ENCODE measurements at places on chromosomes 12 and 14.

DNA sequence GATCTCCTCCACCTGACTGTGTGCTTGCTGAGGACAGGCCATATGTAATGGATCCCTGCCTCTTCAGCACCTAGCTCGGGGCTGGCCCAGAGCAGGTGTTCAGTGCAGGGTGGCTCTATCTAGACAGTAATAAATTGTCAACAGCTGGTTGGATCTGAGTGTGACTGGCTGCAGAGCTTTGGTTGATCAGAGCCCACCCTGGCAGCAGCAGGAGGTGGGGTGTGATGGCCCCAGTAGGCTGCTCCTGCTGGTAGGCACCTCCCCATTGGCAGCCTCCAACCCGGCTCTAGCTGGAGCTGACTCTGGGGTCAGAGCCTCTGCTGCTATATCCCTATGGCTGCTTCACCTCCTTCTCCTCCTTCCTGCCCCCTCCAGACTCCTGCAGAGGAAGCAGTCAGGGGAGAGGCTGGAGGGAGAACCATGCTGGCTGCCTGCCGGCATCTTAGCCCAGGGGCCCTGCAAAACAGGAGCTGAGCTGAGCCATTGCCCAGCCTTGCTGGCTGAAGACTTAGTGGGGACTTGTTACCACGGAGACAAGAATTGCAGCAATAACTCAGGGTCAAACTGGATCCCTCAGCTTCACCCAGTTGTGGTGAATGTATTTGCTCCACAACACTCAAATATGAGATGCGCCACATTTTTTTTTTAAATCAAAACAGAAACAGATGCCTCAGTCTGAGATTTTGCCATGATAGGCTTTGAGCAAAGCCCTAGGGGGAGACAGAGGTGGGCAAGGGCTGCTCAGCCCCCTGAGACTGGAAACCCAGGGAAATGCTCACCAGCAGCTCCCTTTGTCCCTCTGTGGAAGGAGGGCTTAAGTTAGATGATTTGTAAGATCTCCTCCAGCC lies 22.2 kb downstream of the TMEM63C start:
- H3K27ac ChIP-seq = peak overlapping the region; percentile 60
- H3K36me3 ChIP-seq = no peaks in the 10 kb centered on the region
- no peaks in the 10 kb centered on the region for H3K27me3 ChIP-seq
- DNase-seq = peak; percentile 20

DNA sequence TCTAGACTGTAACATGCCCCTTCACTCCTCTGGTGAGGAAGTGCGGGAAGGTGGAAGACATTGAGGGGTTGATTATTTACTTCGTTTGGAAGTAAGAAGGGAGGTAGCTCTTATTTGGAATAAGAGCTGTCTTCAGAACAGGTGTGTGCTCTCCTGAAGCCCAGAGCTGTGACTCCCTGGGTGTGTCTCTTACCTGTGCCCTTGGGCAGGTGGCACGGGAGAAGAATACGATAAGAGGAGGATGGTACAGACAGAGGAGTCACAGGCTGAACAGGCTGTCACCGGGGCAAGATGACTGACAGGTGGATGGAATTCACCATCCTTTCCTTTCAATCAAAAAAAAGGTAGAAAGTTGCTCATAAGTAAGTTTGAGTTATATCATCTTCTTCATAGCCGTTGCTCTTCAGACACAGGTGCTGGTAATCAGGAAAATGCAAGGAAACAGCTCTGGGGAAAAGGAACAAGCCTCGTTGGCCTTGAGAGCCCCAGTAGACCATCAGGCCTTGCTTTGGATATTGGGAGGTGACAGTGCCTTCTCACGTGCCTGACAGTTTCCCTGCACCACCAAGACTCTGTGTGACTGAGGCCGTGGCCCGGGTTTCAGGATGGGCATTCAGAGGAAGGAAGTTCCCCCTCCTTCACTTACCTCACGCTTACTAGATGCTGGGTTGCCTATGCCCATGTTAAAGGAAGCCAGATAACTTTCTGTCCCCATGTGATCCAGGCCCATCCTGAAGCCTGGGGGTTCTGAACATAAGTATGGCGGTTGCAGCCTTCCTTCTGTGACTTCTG lies 120.4 kb downstream of the ETV6 start:
- H3K4me1 ChIP-seq = no peaks in the 10 kb centered on the region
- H3K27me3 ChIP-seq = no peaks in the 10 kb centered on the region
- peak overlapping the region; percentile 29 for H3K27ac ChIP-seq
- H3K4me3 ChIP-seq = no peak overlapping the region

- H3K27me3 ChIP-seq = no peaks in the 10 kb centered on the region
- H3K4me1 ChIP-seq = no peaks in the 10 kb centered on the region
- DNase-seq = no peak
- H3K4me3 ChIP-seq = no peak overlapping the region
These were observed 178.9 kb upstream of the MGAT4C start for GRCh38 chr12:86435053-86435452.

- H3K4me3 ChIP-seq = no peak within 1 kb of the TSS
- no peaks in the 10 kb centered on the region for H3K27me3 ChIP-seq
- no peaks in the 10 kb centered on the region for H3K36me3 ChIP-seq
- peak within 1 kb of the TSS; percentile 44 for H3K27ac ChIP-seq
These were observed at the start of gene IL23A for GRCh38 chr12:56338308-56339157. Gene IL23A (plus strand): TSS chr12:56338884. CDS start chr12:56339045, 161 bp downstream.

DNA sequence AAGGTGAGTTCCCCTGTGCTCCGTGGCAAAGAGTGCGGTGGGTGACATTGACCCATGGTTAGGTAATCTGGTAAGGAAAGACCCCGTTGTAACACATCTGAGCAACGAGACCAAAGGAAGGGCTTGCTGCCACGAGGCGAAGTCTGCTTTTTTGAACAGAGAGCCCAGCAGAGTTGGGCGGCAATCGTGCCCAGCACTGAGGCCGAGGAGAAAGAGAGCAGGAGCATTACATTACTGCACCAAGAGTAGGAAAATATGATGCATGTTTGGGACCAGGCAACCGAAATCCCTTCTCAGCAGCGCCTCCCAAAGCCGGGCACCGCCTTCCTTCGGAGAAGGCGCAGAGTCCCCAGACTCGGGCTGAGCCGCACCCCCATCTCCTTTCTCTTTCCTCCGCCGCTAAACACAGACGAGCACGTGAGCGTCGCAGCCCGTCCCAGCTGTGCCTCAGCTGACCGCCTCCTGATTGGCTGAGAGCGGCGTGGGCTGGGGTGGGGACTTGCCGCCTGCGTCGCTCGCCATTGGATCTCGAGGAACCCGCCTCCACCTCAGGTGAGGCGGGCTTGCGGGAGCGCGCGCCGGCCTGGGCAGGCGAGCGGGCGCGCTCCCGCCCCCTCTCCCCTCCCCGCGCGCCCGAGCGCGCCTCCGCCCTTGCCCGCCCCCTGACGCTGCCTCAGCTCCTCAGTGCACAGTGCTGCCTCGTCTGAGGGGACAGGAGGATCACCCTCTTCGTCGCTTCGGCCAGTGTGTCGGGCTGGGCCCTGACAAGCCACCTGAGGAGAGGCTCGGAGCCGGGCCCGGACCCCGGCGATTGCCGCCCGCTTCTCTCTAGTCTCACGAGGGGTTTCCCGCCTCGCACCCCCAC lies at the start of gene HIF1A:
TSS of gene HIF1A (plus strand) at position 684 of the 865 bp plus-strand sequence. CDS start 292 bp downstream, outside the sequence.
- H3K4me3 ChIP-seq = peak within 1 kb of the TSS; percentile 96
- H3K4me1 ChIP-seq = peaks cover 16% of the 10 kb centered on the region
- peak within 1 kb of the TSS; percentile 97 for H3K27ac ChIP-seq

DNA sequence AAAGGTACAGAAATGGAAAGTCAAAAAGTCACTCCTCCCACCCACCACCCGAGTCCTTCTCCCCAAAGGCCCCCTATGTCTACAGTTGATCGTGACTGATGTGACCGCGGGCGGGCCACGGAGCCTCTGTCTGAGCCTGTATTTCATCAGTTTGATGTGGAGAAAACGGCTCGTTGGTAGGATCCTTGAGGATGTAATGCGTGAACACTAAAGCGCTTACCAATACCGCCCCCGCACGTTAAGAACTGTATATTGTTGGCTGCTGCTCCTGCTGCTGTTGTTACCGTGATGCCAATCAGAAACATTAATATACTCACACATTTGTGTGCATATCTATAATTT lies 24.6 kb upstream of the UBC start:
- H3K4me3 ChIP-seq = peak overlapping the region; percentile 46
- no peak for DNase-seq
- H3K36me3 ChIP-seq = no peaks in the 10 kb centered on the region
- no peaks in the 10 kb centered on the region for H3K27me3 ChIP-seq
- H3K27ac ChIP-seq = peak overlapping the region; percentile 97
- H3K4me1 ChIP-seq = peaks cover 2% of the 10 kb centered on the region

DNA sequence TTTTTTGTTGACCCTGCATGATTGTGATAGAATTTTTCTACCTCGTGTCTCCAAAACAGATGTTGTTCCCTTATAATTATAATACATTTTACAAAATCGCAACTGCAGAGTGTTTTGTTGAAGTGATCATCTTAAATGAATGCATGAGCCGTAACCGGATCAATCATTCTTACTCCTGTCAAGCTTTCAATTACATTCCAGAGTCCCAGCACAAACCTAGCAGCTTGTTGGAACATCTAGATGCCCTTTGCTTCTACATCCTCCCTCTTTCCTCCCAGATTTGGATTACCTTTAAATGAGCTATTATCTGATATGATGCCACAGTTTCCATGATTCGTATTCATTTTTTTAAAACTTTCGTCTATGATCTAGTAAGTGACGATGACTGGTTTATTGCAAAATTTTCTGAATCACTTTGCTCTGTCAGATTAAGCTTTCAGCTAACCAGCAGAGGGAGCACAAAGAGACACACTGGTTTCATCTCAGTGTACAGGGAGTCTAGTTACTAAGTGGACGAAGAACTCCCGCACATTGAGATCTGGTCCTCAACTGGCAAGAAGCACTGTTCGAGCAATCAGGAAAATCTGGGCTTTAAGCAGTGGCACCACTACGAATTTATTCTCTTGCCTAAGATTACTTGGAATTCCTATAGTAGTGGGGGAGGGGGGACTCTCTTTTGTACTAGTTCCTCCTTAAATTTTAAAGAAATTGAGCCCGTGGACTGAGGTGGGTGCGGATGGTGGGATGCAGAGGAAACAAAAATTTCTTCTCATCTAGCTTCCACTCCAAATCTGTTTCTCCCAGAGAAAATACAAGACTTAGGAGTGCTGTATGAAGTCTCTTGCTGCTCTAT lies 40.9 kb downstream of the TSHR start:
- no peak overlapping the region for H3K4me3 ChIP-seq
- H3K27me3 ChIP-seq = no peaks in the 10 kb centered on the region
- no peak overlapping the region for H3K27ac ChIP-seq
- no peaks in the 10 kb centered on the region for H3K4me1 ChIP-seq
- no peak for DNase-seq

- H3K27ac ChIP-seq = no peak overlapping the region
- H3K36me3 ChIP-seq = no peaks in the 10 kb centered on the region
- H3K4me3 ChIP-seq = no peak overlapping the region
- no peaks in the 10 kb centered on the region for H3K27me3 ChIP-seq
- no peak for DNase-seq
These were observed 2.9 kb downstream of the ATL1 start for GRCh38 chr14:50562841-50563240.

DNA sequence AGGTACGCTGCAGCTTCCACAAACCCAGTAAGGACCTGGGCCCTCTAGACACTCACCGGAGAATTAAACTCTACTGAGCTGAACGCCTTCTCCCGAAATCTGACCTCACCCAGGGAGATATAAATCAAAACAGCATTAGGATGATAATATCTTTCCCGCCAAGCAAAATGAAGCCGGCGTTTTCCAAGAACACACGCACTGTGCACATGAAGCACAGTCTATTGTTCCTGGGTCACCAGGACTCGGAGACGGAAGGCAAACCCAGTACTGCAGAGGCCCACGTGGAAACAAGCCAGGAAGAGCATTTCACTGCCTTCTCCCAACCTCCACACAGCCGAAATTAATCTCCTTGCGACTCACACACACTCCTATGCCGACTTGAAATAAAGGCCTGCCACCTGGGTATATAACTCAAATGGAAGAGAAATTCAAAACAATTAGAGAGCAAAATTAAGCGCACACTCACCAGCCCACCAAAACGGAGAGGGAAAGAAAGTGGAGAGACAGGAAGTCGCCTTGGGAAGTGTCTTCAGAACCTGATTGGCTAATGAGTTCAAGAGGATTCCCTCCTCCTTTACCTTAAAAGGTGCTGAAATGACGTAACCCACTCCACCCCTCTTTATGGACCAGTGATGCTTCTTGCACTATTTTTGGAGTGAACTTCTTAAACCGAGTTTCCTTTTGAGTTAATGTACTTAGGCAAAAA lies at the start of gene CCNB1IP1:
TSS of gene CCNB1IP1 (minus strand) at position 492 of the 706 bp plus-strand sequence. CDS start 16,756 bp downstream, outside the sequence.
- H3K4me1 ChIP-seq = no peaks in the 10 kb centered on the region
- DNase-seq = peak; percentile 68
- peaks cover 5% of the 10 kb centered on the region for H3K36me3 ChIP-seq
- H3K27me3 ChIP-seq = no peaks in the 10 kb centered on the region
- H3K4me3 ChIP-seq = peak within 1 kb of the TSS; percentile 47

DNA sequence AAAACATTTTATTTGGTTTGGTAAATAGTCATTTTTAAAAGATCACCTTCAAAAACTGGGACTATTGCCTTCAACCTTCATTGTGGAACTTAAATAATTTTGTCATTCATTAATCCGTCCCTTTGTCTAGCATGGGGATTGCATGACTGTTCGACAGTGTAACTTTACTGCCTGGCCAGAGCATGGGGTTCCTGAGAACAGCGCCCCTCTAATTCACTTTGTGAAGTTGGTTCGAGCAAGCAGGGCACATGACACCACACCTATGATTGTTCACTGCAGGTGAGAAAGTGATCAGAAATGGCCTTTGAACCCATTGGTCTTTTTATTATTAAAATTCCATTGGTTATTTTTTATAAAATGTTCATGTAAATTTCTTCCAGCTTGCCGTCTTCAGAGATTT lies 37.2 kb upstream of the MYF6 start:
- H3K4me3 ChIP-seq = no peak overlapping the region
- no peak overlapping the region for H3K27ac ChIP-seq
- no peaks in the 10 kb centered on the region for H3K36me3 ChIP-seq
- H3K27me3 ChIP-seq = no peaks in the 10 kb centered on the region
- no peak for DNase-seq

GRCh38 chr12:50032854-50033581 lies 7.7 kb upstream of the RACGAP1 start:
- no peak for DNase-seq
- H3K4me3 ChIP-seq = peak overlapping the region; percentile 57
- no peak overlapping the region for H3K27ac ChIP-seq
- no peaks in the 10 kb centered on the region for H3K4me1 ChIP-seq

DNA sequence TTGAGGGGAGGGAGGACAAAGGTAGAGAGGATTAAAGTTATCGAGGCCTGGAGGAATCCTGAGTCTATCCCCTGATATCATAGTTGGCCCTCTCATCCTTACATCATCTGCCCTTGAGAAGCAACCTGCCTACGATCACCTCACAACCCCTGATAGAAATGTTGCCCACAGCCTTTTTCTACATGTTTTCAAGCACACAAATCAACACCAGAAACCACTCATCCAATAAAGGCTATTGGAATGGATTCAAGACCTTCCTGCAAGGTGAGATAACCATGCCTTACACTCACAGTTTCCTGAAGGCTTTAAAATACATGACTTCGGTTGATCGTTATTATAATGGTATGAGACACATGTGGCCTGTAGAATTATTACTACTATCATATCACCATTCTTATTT lies 175.7 kb upstream of the EGLN3 start:
- no peaks in the 10 kb centered on the region for H3K27me3 ChIP-seq
- no peak overlapping the region for H3K4me3 ChIP-seq
- H3K27ac ChIP-seq = no peak overlapping the region
- no peak for DNase-seq

Measured in breast epithelium (tissue), 4 donors.